ENCODE measurements at places on chromosomes 1 and 21.
A peak's percentile ranks its signal among the peaks of the same experiment; 100 is the strongest.

- no peak for DNase-seq
These were observed 102.6 kb downstream of the ZNF644 start for GRCh38 chr1:90919190-90919719.

- DNase-seq, result peak; percentile 76
These were observed 87.9 kb upstream of the LYST start for GRCh38 chr1:235954306-235955283.

GRCh38 chr1:41511239-41511540, 26.7 kb upstream of the EDN2 start:
- DNase-seq, result no peak

DNA sequence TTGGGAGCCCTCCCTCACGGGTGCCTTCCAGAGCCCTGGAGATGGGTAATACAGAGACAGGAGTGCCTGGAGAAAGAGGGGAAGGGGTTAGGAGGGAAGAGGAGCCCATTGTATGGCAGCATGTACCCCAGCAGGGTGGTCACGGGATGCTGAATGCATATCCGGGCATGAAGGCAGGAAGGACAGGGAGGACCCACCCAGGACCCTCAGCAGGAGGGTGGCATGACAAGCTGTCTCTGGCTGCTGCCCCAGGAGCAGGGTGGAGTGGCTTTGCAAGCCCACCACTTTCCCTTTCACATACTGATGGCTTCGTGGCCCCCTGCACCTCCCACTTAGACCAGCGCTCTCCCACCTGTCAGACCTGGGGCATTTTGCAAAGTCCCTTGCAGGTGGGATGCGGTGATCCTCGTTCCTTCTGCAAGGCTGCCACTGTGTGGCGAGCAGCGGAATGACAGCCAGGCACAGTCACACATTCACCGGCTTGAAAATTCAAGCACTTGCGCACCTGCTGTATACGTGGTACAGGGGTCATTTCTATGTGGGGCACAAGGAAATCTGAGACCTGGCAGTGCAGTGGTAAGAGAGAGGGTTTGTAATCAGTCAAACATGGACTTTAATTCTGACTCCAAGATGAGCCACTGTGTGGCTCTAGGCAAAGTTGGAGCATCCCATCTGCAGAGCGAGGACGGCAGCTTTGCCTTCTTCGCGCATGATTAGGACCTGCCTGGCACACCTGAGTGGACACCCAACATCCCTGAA, 53.2 kb upstream of the TMEM51 start:
- DNase-seq, result peak; percentile 36

- no peak for DNase-seq
These were observed 448.3 kb upstream of the PROX1 start for GRCh38 chr1:213539464-213539863.

All from EH (cell line).